ENCODE measurements at places on chromosomes 3 and 15.

DNA sequence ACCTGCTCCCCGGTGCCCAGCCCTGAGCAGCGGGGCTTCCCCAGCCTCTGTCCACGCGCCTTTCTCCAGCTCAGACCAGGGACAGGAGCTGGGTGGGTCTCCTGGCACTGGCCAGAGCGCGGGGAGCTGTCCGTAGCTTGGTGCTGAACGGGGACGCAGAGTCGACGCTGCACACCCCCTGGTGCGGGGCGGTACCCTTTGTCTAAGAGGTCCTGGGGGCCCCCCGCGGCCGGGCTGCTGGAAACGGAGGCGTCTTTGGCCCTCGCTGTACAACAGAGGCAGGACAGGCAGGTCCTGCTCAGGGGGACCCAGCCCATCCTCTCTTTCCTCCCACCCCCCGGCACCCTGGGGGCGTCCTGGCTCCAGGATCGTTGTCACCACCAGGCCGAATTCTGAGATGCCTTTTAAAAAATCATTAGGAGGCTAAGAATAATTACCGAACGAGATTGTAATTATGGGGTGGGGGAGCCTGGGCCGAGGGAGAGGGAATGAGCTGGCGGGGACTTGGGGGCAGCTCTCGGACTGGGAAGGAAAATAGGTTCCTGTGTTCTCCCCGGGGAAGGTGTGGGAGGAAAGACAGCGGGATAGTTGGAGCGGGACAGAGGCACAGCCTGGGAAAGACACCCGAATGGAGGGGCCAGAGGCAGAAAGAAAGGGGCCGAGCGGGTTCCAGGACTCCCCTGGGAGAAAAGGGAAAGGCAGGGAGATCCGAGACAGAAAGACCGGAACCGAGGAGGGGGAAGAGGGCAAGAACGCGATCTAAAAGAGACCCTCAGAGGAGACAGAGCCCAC is 4.1 kb upstream of the SKOR1 start:
- no peak for DNase-seq

GRCh38 chr15:59180945-59181600 is 25.6 kb upstream of the LDHAL6B start:
- DNase-seq, result no peak

- no peak for DNase-seq
These were observed 66.9 kb downstream of the PPM1L start for GRCh38 chr3:160822936-160823335.

- DNase-seq, result no peak
These were observed 65.4 kb downstream of the AQP9 start for GRCh38 chr15:58203537-58203936.

- no peak for DNase-seq
These were observed 339.9 kb upstream of the RGMA start for GRCh38 chr15:93428807-93429351.

- no peak for DNase-seq
These were observed 126.8 kb upstream of the RASGRP1 start for GRCh38 chr15:38691377-38691776.

GRCh38 chr3:184383033-184383740 is 3.3 kb downstream of the CHRD start:
- DNase-seq, result no peak

- DNase-seq, result no peak
These were observed 283.0 kb upstream of the VEPH1 start for GRCh38 chr3:157786211-157786610.

GRCh38 chr3:45573591-45573990 is 21.0 kb upstream of the LIMD1 start:
- no peak for DNase-seq

DNA sequence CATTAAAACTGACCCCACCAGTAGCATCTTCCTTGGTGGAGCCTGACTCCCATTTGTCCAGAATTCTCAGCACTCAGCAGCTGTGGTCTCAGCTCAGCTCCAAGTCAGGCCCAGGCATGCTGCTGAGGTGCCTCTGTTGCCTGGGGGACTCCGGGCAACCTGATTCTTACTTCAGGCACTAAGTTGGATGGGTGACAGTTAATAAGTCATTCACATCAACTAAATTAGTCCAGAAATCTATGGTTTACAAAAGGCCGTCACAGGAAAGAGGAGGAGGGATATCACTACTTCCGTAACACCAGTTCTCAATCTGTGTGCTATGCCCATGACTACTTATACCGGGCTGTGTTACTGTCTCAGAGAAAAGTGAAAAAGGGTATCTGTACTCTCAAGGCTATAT is 310.2 kb downstream of the SATB1 start:
- DNase-seq, result no peak

DNA sequence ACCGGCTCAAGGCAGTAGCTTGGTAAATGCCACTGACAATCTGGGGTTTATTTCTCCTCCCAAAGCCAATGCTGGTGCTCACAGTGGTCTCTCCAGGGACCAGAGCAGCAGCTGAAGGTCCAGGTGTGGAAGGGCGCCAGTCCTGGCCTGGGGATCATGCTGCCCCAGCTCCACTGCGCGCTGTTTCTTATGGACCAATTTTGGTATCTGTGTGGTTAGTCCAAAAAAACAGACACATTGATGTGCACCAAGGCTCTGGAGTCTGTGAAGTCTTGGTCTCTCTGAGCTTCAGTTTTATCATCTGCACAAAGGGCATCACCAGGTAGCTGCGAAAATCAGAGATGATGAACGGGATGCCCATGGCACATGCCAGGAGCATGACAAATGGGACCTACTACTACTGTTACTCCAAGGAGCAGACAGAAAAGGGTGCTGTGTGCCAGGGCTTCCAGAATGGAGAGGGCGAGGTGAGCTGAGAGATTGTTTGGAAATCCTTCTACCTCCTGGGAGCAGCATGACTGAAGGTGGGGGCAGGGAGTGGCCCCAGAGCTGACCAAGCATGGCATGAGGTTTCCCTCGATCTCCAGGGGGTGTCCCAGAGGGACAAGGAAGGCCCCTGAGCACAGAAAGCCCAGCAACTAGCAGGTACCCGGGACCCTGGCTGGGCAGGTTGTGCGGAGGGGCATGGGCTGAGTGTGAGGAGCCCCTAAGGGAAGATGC is 134.3 kb upstream of the PRR20G start:
- no peak for DNase-seq

DNA sequence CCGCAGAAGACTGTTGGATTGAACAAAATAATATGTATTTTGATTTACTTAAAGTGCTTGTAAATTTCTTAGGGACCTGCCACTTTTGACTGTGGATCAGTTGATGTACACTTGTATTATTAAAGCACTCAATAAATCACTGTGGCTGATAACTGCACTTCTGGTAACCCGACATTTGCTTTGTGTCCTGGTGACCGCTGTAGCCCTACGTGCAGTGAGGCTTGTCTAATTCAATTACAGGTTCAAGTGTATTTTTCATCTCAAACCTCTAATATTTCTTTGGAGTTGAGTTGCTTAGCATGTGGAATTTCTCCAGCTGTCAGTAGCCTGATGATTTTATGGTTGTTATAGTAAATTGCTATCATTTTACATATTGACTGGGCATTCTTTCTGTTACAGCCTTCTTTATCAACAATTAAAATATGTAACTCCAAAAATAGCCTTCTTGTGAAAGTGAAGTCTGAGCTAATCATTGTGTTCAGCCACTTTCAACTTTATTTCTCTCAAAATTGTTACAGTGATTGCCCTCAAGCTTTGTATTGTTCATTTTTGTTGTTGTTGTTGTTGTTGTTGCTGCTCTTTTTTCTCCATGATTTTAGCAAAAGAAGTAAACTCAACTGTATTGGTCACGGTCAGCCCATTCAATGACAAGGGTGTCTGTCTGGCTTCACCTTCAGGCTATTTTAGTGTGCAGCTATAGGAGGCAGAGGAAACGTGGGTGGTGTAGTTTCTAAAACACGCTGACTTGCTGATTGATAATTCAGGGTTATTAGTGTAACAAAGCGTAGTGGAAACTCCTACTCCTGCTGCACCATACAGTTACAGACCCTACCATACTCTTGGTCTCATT is 215.1 kb upstream of the UBE2E1 start:
- no peak for DNase-seq

- DNase-seq, result no peak
These were observed 72.6 kb downstream of the TRAK1 start for GRCh38 chr3:42163622-42164244.

- no peak for DNase-seq
These were observed 205.0 kb downstream of the RPLP1 start for GRCh38 chr15:69657626-69658025.

DNA sequence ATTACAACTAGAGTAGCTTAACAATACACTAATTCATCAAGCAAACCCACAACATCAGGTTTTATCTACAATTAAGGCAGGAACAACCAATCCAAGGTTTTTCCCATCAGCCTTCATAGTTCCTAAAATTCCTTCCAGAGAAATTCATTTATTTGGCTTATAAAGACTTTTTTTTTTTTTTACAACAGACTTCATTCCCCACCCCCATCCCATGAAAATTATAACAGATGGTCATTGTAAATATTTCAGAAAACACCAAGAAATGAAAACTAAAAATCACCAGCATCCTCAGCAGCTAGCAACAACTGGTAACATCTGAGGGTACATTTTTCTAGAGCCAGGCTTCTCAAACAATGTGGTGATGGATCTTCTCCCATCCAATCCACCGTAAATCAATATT is 11.0 kb downstream of the SH3BP5 start:
- no peak for DNase-seq

DNA sequence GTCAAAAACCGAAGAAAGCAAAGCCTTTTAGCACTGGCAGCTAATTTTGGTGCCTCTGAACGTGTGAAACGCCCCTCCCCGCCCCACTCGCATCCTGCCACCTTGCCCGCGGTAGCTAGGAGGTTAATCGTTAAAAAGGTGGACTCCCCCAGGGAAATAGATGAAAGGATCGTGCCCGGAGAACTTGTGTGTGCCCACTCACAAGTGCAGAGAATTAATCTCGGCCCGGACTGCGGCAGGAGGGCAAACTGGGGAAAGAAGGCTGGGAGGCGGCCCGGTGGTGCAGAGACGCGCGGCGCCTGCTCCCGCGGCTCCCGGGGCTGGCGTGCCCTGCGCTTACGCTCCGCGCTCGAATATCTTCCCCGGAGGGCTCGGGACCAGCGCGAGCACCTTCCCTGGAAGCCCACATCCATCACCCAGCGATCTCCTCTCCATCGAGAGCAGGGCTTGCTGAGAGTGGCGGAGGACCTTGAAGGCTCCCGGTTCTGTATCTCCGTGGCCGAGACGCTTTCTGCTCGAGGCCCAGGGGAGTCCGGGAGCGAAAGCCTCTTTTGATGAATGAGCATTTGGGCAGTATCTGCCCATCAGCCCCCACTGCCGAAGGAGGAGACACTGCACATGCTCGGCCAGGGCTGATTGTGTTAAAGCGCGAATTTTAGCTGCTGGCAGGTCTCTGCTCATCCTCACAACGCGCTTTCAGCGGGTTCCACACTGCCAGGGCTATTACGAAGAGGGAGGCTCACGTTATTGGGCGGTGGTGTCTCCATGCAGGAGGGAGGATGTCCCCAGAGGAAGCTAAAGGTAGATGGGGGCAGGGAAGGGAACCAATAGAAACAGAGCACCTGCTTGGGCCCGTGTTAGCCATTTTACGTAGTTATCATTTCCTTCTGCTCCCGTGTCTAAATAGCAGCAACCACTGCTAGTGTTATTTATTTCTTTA is 1.3 kb upstream of the SPTSSB start:
- peak; percentile 17 for DNase-seq

DNA sequence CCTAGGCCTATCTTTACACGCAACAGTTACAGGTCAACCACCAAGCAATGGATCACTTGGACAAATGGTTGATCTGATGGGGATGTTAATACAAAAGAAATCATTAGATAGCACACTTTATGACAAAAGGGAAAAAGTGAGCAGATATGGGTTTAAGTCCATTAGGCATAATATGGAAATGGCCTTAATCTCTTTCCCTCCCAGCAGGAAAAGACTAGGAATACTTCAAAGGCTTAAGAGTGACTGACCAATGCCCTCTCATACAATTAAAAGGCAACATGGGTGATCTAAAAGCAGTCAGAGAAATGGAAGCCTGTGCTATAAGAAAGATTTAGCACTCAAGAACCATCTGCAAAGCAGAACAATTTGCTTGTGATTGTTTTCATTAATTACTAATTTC is 3.3 kb downstream of the PRTG start:
- no peak for DNase-seq

DNA sequence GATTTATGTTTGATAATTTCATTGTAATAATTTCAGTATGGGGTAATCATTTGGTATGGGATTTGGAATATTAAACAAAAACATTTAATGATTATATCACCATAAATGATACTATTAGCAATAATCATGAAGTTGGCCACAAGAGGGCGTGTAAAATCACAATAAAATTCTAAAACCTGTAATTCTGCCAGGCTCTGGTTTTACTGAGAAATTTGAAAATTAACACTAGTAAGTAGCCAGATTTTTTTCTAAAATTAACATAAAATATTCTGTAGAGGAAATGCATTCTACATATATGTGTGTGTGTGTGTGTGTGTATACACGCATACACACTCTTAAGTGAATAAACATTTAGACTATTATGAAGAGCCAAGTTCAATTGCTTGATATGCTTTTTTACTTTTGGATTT is 40.5 kb downstream of the FEZF2 start:
- DNase-seq, result no peak

- DNase-seq, result no peak
These were observed 312.2 kb upstream of the SLCO3A1 start for GRCh38 chr15:91541286-91541685.

DNA sequence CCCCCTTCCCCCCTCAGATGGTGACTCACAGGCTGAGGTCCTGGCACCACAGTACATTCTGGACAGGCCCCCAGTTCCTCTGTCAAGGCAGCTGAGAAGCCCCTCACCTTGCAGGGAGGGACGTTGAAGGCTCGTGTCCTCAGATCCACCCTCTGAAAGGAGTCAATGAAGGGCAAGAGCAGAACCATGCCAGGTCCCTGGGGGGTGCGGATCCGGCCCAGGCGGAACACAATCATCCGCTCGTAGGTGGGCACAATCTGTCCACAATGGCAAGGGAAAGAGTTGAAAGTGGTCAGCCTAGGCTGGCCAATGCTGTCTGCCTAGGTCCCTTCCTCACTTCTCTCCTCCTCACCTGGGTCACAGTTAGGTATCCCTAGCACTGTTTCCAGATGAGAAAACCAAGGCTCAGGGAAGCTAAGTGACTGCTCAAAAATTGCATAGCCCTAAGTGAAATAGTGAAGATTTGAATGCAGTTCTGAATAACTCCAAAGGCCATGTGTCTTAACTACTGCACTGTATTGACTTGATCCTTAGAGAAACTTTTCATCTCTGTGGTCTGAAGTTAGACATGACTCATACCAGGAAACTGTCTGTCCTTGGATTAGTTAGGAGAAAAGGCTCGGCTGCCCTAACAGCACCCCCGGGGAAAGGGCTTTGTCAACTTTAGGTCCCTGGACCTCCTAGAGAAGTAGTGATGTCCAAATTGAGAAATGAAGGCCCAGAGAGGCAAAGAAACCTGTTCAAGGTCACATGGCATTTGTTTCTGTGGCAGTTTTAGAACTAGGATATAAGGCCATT is 2.9 kb downstream of the STOML1 start:
- no peak for DNase-seq

GRCh38 chr3:123593381-123593780 is 8.5 kb upstream of the HACD2 start:
- DNase-seq, result no peak

- DNase-seq, result no peak
These were observed 21.8 kb upstream of the CLDN16 start for GRCh38 chr3:190366133-190366532.
